Erythroblast (primary cell): ENCODE measurements at places on chromosomes 12 and 14.
A peak's percentile ranks its signal among the peaks of the same experiment; 100 is the strongest.

DNA sequence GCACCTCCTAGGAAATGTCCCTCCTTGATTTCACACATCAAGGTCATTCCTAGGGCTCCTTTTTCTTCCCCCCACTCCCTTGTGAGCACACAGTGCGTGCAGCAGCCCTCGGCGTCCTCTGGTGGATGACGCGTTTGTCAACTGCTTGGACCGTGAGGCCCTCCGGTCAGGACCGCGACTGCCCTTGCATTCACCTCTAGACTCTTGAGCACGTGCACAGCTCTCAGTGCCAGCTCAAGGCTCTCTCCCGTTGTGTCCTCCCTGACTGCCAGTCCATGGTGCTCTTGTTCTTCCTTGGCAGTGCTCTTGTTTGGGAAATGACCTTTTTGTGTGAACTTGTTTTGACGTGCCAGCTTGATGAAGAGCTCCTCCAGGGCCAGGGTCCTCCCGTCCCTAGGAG lies 67.9 kb downstream of the TSPAN9 start:
- DNase-seq = no peak

GRCh38 chr14:21203470-21204166 lies 47.8 kb upstream of the OR5AU1 start:
- no peak for DNase-seq

DNA sequence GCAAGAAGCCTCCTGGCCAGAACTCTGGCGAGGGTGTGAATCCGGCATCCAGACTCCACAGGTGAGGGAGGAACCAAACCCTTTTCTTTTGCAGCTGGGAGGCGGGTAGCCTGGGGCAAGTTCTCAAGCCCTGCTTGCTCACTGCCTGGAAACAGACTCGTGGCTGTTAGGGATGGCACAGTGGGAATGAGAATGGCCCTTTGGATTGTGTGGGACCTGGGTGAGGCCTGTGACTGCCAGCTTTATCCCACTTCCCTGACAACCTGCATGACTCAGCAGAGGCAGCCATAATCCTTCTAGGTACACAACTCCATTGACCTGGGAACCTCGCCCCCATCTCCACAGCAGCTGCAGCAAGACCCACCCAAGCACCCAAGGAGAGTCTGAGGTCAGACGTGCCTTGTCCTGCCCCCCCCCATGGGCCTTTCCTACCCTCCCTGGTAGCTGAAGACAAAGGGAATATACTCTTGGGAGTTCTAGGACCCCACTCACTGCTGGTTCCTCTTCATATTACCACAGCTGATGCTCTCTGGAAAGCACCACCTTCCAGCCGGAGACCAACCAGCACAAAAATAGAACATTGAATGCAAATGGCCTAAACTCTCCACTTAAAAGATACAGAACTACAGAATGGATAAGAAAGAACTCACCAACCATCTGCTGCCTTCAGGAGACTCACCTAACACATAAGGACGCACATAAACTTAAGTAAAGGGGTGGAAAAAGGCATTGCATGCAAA lies 5.1 kb upstream of the GPR33 start:
- no peak for DNase-seq

DNA sequence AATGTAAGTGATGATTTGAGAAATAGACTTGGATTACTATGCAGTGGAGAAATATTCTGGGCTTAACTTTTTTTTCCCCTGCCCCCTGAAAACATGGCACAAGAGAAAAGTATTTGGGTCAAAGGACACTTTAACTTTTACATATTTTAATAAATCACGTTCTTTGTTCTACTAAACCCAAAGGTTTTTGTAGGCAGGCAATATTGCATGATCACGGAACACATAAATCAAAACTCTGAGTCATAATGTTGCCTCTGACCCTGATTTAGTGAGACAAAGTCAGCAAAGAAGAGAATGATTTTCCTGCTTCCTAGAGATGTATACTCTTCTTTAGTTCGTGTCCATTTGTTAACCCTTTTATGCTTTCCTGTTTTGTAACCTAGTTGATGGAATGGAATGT lies 38.0 kb downstream of the ABCD2 start:
- DNase-seq = no peak

GRCh38 chr12:83335748-83336147 lies 649.0 kb downstream of the TMTC2 start:
- no peak for DNase-seq

GRCh38 chr12:65557438-65558181 lies 266.7 kb upstream of the HMGA2 start:
- peak; percentile 22 for DNase-seq

- DNase-seq = no peak
These were observed 129.1 kb downstream of the PLXNC1 start for GRCh38 chr12:94277426-94278000.

DNA sequence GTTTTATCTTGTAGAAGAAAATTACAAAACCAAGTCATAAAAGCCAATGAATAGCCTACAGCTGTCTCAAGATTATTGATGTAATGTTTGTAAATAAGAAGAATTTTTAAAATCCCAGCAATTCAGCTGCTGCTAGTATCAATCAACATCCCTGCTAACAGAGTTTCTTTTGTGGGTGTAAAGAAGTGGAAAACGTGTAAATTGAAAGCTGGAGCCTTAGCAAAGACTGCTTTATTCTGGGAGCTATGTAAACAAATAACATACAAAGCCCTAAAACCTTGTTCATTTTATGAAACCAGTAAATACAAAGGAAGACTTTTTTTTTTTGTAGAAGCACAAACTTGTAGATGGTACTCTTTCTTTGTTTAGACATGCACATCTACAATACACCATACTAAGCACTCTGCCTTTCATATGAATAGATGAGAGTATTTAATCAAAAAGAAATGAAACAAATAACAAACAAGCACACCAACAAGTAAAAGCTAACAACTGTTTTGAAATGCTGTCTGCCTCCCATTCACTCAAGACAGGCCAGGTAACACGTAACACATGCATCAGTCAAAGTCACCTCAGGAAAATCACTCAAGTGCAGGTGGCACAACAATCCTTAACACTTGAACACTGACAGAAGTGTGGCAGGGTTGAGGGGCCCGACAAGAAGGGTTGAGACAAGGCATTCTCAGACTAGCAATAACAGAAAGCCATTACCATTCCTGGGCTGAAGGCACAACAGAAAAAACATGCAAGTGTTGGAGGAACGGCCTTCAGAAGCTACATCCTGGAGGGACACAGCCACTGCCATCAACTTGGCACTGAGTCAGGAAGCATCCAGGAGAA lies 1364.0 kb upstream of the SEL1L start:
- no peak for DNase-seq

- DNase-seq = no peak
These were observed 4.2 kb downstream of the RARG start for GRCh38 chr12:53227836-53228235.

GRCh38 chr12:60279221-60279620 lies 683.4 kb downstream of the SLC16A7 start:
- DNase-seq = no peak

- DNase-seq = no peak
These were observed 86.5 kb upstream of the RIN3 start for GRCh38 chr14:92427096-92427495.

GRCh38 chr12:89353188-89353822 lies 1.0 kb upstream of the DUSP6 start:
- DNase-seq = peak; percentile 72

GRCh38 chr12:105409801-105410471 lies 79.4 kb downstream of the C12orf75 start:
- no peak for DNase-seq

DNA sequence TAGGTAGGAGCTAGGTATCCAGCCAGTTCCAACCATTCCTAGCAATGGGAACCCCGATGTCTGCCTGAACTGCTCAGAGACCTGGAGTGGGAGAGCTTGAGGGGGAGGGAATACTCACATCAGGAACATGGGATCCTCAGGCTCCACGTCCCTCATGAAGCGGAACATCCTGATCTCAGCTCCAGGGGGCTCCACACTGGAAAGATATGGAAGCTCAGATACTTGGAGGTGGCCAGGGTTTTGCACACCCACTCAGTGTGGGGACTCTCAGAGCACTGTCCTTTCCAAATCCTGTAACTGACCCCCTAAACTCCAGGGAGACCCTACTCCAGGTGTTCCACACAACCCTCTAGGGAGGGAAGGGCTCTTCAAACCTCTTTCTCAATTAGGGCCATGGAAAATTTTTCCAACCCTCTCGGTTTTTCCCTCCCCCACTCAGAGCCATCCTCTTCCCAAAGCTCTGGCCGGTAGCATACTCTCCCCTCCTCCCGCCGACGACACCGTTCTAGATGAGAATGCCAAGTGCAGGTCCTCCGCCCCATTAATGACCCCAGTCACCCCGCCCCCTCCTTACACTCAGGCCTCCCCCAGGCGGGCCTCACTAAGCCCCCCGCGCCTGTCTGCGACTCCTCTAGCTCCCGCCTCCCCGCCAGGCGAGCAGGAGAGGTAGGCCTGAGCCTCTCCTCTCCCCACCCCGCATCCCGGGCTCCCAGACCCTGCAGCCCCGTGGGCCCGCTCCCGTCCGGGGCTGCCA lies 597 bp downstream of the MLF2 start:
- peak; percentile 82 for DNase-seq

DNA sequence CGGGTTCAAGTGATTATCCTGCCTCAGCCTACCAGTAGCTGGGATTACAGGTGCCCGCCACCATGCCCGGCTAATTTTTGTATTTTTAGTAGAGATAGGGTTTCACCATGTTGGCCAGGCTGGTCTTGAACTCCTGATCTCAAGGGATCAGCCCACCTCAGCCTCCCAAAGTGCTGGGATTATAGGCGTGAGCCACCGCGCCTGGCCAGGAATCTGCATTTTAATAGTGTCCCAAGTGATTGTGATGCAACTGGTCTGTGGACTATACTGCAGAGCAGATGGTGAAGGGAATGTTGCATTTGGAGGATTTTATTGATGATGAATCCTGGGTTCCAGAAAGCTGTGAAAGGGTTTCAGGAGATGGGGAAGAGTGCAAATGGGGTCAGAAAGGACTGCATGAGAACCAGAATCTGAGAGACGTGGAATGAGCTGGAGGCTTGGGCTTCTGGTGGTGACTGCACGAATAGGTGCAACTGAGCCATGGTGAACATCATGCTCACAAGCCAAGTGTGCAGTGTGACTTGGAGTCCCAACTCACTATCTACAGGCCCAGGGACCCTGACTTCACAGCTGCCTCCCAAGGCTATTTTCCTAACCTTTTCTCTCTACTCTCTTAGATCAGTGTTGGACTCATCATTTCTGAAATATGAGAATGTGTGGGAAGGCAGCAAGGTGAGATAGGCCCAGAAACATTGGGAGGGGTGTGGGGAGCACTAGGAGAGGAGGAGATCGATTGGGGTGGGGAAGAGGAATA lies 4.5 kb downstream of the RPS26 start:
- no peak for DNase-seq

GRCh38 chr12:20024194-20024593 lies 344.1 kb upstream of the PDE3A start:
- DNase-seq = no peak

GRCh38 chr12:105485321-105485910 lies 154.9 kb downstream of the C12orf75 start:
- DNase-seq = no peak

DNA sequence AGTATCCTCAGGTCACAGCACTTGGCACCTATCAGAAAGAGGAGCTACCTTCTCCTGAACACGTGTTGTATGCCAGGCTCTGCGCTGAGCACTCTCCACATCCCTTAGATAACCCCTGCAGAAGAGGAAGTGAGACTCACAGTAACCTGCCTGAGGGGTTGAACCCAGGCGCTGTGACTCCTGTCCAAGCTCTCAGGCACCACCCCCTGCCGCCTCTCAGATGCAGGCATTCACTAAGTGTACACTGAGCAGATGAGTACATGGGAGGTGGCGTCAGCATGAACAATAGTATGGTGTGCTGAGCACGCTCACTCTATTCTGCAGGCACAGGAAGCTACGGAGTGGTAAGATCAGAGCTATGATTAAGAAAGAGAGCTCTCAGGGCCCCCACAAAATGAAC lies 21.0 kb upstream of the RIC8B start:
- no peak for DNase-seq

DNA sequence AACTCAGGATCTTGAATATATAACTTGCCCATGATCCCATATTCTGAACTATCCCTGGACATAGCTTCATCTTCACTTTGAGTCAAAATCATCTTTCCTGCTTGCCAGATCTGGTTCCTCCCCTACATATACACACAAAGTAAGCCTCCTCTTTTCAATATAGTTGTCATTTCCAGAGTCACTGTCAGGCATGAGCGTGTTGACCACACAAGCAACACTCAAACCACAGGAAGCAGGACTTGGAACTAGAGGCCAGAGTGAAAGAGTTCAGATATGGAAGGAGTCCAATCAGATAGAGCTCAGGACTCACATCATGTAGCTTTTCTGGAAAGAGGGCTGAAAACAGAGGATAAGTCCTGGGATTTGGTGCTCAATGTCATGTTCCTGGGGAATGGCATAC lies 1140.6 kb downstream of the BCL11B start:
- no peak for DNase-seq

DNA sequence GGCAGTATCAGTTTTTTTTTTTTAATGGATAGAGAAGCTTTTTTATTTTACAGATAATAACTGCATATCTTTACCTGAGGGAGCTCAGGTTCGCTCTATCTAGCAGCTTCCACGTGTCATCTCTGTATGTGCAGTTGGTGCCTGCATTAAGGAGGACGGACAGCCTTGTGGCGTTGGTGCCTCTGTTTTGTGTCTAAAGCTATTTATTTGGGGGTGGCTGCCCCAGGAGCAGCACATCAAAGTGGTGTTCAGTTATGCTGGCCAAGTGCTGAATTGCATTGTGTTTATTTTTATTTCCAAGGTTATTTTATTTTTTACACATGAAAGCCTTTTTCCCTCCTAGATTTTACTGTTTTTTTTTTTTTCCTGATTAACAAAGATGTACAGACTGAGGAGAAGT lies 59.7 kb downstream of the RASSF3 start:
- DNase-seq = peak; percentile 12

DNA sequence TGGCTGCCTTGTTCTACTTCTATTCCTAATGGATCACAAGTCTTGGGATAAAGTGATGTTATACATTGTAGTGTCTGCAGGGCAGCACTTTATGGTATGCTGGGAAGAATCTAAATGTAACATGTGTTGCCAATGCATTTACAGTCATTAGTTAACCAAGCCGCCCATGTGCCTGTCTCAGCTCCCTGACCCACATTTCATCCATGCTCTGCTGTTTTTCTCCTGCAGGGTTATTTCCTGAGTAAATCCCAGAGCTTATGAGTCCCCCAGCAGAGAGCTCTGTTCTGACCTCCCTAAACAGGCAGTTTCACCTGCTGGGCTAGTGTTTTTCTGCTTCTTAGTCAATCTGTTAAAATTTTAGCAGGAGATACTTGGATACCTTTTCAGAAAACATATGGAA lies 4.4 kb upstream of the TMTC2 start:
- no peak for DNase-seq

DNA sequence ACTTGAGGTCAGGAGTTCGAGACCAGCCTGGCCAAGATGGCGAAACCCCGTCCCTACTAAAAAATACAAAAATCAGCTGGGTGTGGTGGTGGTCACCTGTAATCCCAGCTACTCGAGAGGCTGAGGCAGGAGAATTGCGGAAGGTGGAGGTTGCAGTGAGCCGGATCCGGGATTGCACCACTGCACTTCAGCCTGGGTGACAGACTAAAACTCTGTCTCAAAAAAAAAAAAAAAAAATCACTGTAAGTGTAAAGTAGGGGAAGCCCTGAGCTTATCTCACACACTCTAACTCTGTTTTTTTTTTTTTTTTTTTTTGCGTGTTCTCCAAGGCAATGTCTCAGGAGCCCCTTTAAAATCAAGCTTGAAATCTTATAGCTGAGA lies 421 bp upstream of the RBMS2 start:
- no peak for DNase-seq
